ENCODE measurements at places on chromosomes 11 and 22. TPM values are rescaled to one million over a fixed set of nuclear protein-coding genes. Genes with fewer than 3 reads are reported as not detected.

DNA sequence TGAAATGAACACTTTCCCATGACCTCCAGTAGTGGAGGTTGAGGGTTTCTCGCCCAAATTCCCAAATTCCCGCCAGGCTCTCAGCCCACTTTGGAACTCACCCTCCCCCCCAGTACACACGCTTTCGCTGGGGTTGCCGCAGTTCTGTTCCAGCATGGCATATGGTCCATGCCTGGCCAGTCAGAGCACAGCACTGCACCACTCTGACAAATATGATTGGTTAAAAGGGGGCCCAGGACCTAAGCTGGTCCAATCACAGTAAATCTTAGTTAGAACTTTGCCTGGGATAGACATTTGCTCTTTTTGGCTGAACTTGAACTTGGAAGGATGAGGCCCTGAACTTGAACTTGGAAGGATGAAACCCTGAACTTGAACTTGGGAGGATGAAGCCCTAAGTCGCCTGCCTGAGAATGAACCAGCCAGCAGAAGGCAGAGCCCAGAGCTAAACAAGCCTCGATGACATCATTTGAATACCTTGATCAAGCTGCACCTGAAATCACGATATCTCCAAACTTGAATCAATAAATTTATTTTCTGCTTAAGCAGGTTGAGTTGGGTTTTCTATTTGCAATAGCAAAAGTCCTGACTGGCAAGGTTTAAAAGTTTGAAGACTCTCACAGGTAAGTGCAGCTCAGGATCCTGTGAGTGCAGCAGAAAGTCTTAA, 12.6 kb upstream of the SSTR3 start:
- DNase-seq: no peak

Gene FGF4
- total RNA-seq: not detected

DNA sequence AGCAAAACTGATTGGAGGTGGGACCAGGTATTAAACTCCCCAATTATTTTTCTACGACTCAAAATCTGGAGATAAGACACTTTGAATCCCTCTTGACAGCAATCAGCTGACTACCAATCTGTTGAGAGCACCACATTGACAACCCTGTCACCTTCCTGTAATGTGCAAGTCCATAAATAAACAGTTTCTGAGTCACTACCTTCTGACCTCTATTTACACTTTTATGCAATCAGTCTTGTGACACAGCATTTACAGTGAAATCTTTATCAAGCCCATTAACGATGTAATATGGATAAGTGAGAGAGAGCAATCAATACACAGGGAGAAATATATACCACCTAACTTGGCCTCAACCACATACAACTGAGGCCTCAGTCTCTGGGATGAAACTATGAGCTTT, 283.7 kb upstream of the ANO5 start:
- no peak for DNase-seq

Gene RAB36
- 6.1 TPM for total RNA-seq

Measured in HCT116 (cell line).